ENCODE measurements at places on chromosomes 1 and 21. TPM values are rescaled to one million over a fixed set of nuclear protein-coding genes. Genes with fewer than 3 reads are reported as not detected.

GRCh38 chr1:11339346-11340232, 66.6 kb downstream of the UBIAD1 start:
- no peak for DNase-seq

The BARHL2 gene
- not detected for total RNA-seq

DNA sequence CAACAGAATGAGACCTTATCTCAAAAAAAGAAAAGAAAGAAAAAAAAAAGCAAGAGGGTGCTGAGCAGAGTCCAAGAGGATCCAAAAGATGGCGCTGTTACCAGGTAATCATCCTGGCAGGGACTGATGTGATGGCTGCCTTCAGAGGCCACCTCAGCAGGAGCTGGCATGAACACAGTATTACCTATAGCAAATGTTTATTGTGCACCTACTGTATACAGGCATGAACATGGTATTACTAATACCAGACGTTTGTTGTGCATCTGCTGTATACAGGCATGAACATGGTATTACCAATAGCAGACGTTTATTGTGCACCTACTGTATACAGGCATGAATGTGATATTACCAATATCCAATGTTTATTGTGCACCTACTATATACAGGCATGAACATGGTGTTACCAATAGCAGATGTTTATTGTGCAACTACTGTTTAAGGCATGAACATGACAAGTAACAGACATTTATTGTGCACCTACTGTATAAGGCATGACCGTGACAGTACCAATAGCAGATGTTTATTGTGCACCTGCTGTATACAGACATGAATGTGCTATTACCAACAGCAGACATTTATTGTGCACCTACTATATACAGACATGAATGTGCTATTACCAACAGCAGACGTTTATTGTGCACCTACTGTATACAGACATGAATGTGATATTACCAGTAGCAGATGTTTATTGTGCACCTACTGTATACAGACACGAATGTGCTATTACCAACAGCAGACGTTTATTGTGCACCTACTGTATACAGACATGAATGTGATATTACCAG, 115.1 kb upstream of the TMEM51 start:
- no peak for DNase-seq

GRCh38 chr1:227169343-227169742, 148.9 kb downstream of the CDC42BPA start:
- DNase-seq: no peak

GRCh38 chr1:176552999-176553398, 90.0 kb downstream of the PAPPA2 start:
- no peak for DNase-seq

- DNase-seq: no peak
These were observed 7.0 kb upstream of the CELA2A start for GRCh38 chr1:15449567-15449966.

The LGR6 gene
- total RNA-seq: 0.47 TPM

DNA sequence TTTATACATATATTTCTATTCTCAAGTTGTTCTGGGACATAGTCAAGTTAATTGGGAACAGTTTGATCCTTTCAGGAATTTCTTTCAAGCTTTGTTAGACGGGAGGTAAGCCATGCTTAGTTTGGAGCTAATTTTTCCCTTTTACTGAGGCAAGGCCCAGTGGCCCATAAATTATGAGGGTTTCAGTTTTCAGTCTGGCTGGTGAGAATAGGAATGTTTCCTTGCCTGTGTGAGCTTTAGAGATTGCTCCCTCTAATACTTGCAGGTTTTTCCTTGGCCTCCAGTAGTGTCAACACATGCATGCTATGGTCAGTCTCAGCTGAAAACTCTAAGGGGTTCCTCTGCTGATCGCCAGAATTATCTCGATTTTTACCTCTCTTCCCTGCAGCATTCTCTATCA, 14.1 kb upstream of the PHGDH start:
- DNase-seq: no peak

DNA sequence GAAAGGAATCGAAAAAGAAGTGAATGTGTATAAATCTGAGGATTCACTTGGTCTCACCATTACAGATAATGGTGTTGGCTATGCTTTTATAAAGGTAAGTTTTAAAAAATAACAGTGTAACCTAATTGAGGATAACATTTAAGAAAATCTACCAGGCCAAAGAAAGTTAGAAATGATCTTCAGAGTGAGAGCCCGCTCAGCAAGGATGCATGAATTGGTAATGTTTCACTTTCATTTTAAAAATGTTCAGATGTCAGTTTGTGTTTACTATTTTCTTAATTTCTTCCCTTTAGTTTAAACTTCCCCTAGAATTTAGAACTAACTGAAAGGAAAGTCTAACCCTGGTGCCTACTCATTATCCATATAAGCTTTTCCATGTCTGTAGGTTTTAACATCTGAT, 35.0 kb downstream of the GIPC2 start:
- no peak for DNase-seq

DNA sequence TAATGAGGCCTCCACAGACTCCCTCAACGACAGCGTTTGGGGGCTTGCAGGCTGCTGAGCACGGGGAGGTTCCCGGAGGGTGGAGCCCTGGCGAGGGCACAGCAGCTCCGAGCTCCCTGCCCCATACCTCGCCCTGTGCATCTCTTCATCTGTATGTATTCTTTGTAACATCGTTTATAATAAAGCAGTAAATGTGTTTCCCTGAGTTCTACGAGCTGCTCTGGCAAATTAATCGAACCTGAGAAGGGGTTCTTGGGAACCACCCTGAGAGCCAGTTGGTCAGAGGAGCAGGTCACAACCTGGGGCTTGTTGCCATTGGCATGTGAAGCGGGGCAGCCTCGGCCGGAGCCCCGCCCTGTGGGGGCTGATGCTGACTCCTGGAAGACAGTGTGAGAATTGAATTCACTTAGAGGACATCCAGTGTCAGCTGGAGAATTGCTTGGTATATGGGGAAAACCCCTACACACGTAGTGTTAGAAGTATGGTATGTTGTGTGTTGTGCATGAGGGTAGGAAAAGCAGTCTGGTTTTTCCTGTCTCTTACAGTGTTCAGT, 11.5 kb downstream of the SLC37A1 start:
- no peak for DNase-seq

- no peak for DNase-seq
These were observed 121.3 kb upstream of the IPO9 start for GRCh38 chr1:201707656-201708055.

DNA sequence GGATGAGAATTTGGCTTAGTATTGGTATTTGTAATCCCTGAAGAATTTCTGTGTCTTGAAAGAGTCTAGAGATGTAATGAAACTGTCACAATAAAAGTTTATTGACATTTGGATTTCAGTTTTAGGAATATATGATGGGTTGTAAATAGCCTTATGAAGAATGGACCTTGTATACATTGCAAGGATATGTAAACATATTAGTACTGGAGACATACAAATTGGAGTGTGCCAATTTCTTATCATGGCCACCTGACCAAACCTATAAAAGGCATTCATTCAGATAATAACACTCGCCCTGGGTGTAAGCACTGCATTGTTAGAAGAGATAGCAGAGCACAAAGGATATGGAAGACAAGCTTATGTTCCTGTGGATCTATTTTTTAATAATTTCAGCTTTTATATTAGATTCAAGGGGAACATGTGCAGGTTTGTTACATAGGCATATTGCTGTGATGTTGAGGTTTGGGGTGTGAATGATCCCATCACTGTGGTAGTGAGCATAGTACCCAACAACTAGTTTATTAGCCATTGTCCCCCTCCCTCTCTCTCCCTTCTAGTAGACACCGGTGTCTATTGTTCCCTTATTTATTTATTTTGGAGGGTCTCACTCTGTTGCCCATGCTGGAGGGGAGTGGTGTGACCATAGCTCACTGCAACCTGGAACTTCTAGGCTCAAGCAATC, 8.6 kb downstream of the S1PR1 start:
- DNase-seq: no peak

GRCh38 chr1:185468626-185469025, 151.6 kb upstream of the IVNS1ABP start:
- no peak for DNase-seq

The BRDT gene
- not detected for total RNA-seq

The GORAB gene
- 26.2 TPM for total RNA-seq

The DMBX1 gene
- not detected for total RNA-seq

The RHBDL2 gene
- total RNA-seq: not detected

The LBR gene
- 116 TPM for total RNA-seq

DNA sequence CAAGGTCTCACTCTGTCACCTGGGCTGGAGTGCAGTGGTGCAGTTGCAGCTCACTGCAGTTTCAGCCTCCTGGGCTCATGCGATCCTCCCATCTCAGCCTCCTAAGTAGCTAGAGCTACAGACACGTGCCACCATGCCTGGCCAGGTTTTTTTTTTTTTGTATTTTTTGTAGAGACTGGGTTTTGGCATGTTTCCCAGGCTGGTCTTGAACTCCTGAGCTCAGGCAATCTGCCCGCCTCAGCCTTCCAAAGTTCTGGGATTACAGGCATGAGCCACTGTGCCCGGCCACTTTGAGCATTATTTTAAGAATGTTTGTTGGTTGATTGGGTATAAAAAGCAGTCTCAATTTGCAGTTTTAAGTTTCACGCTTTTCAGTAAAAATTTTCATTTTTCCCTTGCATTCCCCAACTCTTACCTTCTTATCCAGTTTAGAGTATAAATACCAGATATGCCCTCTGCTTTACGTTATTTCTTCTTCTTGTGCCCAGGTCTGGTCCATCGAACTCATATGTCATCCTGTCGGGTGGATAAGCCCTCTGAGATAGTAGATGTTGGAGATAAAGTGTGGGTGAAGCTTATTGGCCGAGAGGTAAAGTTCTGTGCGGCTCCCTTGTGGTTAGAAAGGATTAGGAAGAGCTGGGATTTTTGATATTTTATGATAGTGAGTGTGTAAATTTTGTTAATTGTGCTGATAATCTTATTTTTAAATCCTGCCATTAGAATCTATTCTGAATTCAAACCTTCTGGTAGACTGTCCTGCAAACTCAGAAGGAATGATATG, 36.0 kb downstream of the FABP3 start:
- no peak for DNase-seq

The PHC2 gene
- 135 TPM for total RNA-seq

The MLLT11 gene
- 30.0 TPM for total RNA-seq

GRCh38 chr21:36120304-36120888, 14.5 kb upstream of the CBR3 start:
- no peak for DNase-seq

DNA sequence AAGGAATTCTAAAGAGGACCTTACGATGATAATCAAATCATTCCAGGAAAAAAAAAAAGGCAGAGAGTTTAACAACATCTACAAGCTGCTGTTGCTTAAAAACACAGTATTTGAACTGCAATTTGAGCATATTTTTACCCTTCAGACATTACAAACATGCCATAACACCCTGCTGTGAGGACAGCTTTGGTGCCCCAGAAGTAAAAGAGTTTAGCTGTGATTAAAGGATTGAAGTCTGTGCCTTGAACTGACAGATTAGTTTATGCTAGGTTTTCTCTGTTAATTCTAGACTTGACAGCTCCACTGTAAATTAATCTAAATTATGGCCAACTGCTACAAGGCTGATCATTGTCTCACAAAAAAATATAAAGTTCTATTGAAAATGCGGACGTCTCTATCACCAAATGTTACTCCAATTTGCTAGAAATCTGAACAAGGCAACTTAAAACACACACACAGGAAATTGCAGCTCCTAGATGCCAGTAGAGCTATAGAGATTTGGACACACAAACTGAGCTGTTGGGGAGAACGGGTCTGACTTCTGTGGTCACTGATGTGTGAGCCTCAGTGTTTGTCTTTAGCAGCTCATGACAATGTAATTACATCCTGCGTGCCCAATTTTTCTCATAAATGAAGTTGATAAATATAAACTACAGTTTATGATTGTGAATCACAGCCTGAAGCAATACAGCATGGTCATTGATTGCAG, 217.9 kb downstream of the NTNG1 start:
- DNase-seq: no peak

- no peak for DNase-seq
These were observed 23.5 kb downstream of the RNF223 start for GRCh38 chr1:1050577-1051052.

DNA sequence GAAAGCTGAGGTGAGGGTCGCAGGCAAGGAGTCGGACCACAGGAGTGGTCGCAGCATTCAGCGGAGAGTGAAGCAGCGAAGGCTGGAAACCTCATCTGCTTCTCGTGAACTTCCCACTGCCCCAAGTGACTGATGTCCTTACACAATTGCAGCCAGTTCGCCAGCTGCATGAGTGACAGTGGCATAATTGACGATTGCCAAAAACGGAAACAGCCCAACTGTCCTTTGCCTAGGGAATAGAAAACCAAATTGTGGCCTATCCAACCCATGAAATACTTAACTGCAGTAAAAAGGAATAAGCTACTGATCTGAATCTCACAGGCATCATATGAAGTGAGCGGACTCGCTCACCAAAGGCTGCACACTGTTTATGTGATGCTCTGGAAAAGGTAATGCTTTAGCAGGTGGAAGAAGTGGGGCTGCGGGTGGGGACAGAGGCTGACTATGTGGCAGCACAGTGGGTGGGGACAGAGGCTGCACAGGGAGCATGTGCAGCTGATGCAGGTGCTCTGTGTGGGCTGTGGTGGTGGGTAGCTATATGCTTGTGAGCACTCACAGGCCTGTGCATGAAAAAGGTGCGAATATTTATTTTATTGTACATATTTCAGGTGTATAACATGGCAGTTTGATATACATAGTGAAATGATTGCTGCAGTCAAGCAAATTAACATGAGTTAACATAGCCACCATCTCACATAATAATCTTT, 4.2 kb upstream of the NLRP3 start:
- DNase-seq: no peak

DNA sequence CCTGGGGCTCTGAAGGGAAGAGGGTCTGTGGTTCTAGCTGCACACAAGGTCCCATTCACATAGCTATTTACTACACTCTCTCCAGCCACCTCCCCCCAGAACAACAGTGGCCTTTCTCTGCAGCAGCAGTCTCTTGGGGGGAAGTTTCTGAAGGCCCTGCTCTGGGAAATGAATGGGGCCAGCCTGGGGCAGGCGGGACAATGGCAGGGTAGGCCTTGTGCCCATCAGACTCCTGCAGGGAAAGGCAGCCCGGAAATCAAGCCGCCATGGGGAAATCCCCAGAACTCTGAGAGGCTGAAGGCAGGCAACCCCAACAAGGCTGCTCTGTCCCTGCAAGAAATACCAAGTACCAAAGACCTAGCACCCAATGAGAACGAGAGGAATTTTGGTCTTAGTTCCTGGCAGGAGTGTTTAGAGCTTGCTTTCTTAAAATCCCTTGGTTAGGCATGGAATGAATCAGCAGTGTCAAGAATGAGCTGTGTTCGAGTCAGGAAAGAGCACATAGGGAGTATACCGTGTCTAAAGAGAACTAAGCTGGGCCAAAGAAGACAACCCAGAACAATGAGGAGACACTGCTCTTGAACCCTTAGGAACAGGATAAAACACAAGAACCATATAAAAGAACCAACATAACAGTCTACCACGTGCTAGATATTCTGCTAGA, 11.3 kb downstream of the ARHGEF11 start:
- no peak for DNase-seq

DNA sequence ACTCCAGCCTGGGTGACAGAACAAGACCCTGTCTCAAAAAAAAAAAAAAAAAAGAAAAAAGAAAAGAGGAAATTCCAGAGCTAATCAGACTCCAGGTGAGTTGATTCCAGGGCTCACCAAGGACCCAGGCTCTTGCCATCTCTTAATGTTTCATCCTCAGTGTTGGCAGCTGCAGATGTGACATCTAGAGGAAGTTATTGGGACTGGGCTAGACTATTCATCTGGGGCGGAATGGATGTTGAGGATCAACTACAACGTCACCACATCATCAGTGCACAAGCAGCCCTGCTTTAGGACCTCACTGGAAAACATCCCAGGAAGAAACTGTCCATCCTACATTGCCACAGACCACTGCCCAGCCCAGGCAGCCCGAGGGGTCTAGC, 28.6 kb upstream of the PARP1 start:
- DNase-seq: no peak

The C8B gene
- total RNA-seq: 0.26 TPM

Measured in progenitor cell of endocrine pancreas (in vitro differentiated cells).